HFFc6 (cell line): ENCODE measurements at places on chromosomes 5 and 9.

DNA sequence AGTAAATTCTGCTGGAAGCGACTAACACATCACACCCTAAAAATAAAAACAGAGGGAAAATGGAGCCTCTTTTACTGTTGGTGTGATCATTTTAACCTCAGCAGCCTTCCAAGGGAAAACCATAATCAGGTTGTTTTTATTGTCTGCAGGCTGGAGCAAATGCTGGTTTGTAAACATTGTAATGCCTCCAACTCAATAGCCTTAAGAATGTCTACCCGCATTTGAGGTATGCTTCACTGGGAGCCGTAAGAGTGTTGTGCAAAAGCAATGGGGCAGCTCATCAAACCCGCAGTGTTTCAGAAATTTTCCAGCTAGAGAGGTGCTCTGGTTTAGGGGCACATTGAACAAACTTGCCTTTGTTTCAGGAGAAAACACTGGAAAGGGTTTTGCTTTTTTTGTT lies 17.0 kb downstream of the NIM1K start:
- DNase-seq = no peak

DNA sequence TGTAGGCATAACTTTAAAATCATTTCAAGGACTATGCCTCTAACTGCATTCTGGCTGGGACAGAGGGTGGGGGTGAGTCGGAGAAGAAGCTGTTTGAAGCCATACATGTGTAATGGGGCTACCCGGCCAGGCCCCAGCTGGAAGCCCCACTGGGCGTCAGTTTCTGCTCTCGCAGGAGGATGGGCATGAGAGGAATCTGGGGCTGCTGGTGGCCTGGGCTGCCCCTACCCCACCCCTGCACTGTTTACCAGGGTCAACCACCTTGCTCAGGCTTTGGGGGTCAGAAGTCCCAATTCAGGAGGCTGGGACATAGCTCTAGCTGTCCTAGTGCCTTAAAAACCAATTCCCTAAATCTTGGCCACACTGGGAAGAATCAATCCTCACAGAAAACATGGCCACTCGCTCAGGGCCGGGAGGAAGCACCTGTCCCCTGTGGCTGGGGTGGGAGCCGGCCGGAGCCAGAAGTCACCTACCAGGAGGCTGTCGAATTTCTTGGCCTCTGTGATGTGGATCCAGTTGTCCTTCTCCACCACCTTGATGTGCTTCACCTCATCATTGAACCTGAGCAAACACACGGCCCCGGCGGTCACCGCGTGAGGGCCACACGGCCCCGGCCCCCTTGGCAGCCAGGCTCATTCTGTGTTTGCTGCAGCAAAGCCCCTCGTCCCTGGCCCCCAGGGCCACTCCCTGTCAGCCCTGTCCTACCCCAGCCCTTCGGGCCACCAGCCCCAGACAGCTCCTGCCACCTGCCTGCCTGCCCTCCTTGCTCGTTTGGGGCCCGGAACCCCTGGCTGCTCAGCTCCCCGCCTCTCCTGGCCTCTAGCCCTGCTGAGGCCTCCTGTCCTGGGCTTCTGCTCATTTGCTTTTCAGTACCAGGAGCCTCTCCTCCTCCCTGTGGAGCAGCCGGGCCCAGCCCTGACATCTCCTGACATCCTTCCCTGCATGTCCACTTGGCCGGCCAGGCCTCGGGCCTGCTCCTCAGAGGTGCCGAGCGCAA lies 33.6 kb upstream of the SARDH start:
- DNase-seq = no peak

- DNase-seq = no peak
These were observed 58.6 kb upstream of the PPARGC1B start for GRCh38 chr5:149671544-149671943.

- DNase-seq = no peak
These were observed 248.2 kb downstream of the TRIM32 start for GRCh38 chr9:116935149-116935897.

DNA sequence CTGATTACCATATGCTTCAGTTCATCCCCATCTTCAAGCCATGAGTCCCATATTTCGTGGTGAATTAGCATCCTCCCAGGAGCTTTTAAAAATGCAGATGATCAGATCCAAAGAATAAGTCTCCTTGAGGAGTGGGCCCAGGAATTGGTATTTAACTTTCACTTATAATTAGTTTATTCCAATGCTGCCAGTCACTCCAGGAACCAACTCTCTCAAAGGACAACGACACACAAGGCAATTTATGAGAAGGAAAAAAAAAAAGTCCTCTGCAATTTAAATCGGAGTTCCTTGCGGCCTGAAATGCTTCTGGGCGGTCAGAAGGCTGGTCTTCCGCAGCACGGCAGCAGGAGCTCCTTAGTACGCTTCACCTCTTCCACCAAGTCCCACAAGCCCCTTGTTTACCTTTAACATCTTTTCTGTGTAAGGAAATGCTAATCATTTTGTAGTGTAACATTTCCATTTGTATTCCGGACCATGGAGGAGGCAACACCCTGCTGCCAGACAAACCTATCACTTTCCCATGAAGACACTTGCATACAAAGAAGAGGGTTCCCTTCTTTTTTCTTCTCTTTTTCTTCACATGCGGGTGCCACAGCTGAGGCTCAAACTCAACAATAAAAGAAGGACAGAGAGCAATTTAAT lies 16.3 kb upstream of the KCNV2 start:
- DNase-seq = no peak

- DNase-seq = peak; percentile 72
These were observed at the start of gene HEXB for GRCh38 chr5:74684900-74685851. Gene HEXB (plus strand): TSS chr5:74685233. CDS start chr5:74685261, 28 bp downstream.

DNA sequence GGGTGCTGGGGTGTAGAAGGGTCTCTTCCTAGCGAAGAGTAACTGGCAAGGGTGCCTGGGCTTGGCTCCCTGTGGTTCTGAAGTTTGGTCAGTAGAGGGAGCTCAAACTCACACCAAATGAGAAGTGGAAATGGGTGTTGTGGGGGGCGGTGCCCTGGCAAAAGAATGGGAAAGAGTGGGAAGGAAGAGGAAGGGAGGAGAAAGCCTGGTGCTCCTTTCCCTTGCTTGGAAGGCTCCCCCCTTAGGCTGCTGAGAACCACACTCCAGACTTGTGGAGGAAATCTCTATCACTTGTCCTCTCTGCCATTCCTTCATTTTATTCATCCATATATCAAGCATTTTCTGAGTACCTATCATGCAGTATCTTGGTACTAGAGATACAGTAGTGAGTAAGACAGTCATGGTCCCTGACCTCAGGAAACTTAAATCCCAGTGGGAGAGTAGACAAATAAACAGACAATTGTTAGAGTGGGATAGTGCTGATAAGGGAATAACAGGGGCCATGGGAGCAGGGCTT lies 13.0 kb downstream of the SLC4A9 start:
- DNase-seq = peak; percentile 59

DNA sequence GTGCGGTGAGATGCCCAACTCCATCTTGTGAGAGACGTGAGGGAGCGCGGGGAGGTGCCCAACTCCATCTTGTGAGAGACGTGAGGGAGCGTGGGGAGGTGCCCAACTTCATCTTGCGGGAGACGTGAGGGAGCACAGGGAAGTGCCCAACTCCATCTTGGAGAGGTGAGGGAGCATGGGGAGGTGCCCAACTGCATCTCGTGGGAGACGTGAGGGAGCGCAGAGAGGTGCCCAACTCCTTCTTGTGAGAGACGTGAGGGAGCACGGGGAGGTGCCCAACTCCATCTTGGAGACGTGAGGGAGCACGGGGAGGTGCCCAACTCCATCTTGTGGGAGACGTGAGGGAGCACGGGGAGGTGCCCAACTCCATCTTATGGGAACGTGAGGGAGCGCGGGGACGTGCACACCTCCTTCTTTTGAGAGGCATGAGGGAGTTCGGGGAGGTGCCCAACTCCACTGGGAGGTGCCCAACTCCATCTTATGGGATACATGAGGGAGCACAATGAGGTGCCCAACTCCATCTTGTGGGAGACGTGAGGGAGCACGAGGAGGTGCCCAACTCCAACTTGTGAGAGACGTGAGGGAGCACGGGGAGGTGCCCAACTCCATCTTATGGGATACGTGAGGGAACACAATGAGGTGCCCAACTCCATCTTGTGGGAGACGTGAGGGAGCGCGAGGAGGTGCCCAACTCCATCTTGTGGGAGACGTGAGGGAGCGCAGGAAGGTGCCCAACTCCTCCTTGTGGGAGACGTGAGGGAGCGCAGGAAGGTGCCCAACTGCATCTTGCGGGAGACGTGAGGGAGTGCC lies 235.4 kb downstream of the CACNA1B start:
- no peak for DNase-seq

GRCh38 chr9:69324549-69325401 lies at the start of gene ENTREP1:
Gene ENTREP1 (plus strand): TSS chr9:69325215. CDS start chr9:69325310, 95 bp downstream.
- DNase-seq = no peak

DNA sequence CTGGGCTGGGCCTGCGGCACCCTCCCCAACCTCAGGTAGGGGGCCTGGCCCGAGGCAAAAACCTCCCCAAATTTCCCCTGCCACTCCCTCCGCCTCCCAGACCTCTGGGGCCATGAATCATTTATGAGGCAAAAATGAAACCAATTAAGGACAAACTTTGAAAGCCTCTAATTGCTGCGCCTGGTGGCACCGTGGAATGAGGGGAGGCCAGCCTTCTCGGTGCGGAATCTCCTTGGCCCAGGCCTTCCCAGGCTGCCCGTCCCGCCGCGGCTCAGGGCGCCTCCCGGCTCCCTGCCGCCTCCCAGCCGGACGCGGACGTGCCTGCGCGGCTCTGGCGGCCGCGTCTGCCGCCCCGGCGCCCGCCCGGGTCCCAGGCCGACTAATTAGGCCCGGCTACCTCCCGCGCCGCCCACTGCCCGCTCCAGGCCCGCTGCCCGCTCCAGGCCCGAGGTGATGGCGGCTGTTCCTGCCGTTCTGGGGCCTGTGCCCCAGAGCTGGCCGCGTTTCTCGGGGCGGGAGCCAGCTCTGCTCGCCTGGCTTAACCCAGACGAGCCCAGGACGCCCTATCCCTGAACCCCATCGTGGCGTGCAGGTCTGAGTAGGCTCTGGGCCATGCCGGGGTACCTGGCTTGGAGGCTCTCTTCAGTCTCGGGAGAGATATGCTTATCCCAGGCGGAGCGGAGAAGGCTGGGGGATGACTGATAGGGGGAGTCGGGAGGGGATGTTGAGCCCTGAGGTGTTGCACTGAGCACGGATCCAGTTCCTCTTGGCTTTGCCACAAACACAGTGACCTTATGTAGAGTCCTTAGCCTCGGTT lies 20.1 kb downstream of the CXXC5 start:
- DNase-seq = peak; percentile 65

DNA sequence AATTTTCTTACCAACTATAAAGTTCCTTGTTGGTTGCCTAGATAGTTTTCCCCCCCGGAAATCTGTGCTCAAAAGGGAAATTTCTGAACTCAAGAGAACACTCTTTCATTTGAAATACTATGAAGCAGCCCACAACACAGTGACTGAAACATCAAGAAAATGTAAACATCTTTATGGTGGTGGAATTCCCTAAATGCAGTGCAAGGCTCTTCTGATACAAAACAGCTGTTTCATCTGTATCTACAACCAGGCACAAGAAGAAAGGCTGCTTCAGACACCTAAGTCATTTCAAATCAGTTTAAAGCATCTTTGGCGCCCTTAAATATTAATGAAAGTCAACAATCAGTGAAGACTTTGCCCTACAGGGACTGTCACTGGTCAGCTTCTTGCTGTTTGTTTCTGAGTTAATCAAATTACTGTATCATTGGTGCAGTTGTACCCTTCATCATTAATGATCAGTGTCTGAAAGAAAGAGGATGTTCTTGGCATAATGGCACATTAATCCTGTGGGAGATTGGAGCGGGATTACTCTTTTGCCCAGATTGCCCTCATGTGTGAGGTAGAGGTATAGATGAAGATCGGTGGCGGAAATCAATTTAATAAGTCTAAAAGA lies 947.0 kb downstream of the NR2F1-AS1 start:
- no peak for DNase-seq

DNA sequence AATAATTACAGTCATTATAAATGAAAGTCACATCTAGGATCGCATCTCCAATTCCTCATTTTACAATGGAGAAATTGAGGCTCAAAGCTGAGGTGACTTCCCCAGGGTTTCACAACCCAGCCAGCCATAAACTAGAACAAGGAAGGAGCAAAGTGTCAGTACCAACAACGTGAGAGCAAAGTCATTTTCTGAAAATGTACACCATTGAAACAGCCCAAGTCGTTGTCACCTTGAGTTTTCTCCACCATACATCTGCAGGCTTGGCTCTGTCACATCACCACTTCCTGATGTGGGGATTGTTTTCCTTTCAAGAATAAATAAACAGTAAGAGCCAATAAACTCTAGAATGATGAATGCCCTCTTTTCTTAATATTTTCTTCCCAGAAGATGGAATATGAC lies 184.5 kb upstream of the PTGER4 start:
- no peak for DNase-seq

DNA sequence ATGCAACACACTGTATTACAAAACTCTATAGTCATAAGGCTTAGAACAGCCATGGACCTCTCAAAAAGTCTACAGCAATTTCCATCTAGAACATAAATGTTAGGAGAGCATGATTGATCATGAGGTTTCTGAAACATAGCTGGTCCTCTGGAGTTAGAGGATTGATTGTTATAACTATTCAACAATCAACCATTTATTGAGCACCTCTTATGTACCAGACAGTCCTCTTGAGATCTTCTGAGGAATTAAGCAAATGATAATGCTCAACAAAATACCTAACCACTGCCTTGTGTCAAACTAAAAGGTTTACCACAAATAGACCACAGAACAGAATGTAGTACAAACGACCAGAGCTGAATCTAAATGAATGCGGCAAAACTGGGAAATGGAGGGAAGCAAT lies 3.4 kb upstream of the AGTPBP1 start:
- DNase-seq = no peak

GRCh38 chr9:1536522-1537170 lies 478.5 kb upstream of the SMARCA2 start:
- DNase-seq = no peak

DNA sequence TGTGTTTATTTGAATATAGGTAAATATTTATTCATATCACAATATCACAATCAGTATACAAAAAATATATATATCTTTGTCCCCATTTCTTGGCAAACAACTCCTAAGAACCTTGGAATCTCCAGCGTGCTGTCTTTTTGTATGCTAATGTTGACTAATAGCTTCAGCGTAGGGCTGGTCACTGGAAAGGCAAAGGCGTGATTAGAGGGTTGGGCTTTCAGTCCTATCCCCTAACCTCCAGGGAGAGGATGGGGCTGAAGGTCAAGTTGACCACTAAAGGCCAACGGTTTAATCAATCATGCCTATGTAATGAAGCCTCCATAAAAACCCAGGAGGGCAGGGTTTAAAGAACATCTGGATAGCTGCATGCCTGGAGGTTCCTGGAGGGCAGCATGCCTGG lies 79.6 kb upstream of the BNC2 start:
- no peak for DNase-seq

- DNase-seq = no peak
These were observed 172.8 kb downstream of the COL23A1 start for GRCh38 chr5:178417391-178417811.
